Stimulated activated CD4-positive, alpha-beta T cell treated with anti-CD3 and anti-CD28 coated beads, Interleukin-12 subunit alpha, Interleukin-12 subunit beta, amount 100 ng/mL, for 24 hours (primary cell): ENCODE measurements at places on chromosomes 5 and 9.

DNA sequence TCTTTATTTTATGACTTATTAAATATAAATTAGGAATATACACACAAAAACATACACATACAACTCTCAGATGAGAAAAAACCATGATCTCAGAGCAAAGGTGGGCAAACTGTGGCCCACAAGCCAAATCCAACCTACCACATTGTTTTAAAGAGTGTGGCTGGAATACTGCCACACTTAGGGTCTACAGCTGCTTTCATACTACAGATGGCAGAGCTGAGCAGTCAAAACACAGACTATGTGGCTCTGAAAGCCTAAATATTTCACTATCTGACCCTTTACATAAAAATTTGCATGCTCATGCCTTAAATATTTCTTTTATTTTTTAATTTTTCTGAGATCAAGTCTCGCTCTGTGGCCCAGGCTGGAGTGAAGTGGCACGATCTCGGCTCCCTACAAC, 28.3 kb downstream of the LEAP2 start:
- no peak for DNase-seq

DNA sequence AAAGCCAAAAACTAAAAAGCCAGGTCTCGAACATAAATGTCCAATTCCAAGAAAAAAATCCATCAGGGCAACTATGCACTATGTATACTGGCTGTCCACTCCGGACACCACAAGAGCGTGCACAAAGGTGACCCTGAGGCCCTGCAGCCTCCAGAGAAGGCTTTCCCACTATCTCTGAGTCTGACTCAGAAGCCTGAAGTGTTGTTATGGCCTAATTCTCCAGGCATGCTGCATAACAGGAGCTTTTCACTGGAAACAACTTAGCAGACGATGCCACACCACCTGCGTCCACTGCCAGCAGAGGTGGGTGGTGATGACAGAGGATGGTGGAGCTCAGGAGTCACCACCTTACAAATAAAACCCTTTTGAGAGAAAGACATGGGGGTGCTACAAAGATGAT, 63.7 kb downstream of the HABP4 start:
- DNase-seq, result no peak

GRCh38 chr5:14859980-14860379, 11.6 kb downstream of the ANKH start:
- no peak for DNase-seq

DNA sequence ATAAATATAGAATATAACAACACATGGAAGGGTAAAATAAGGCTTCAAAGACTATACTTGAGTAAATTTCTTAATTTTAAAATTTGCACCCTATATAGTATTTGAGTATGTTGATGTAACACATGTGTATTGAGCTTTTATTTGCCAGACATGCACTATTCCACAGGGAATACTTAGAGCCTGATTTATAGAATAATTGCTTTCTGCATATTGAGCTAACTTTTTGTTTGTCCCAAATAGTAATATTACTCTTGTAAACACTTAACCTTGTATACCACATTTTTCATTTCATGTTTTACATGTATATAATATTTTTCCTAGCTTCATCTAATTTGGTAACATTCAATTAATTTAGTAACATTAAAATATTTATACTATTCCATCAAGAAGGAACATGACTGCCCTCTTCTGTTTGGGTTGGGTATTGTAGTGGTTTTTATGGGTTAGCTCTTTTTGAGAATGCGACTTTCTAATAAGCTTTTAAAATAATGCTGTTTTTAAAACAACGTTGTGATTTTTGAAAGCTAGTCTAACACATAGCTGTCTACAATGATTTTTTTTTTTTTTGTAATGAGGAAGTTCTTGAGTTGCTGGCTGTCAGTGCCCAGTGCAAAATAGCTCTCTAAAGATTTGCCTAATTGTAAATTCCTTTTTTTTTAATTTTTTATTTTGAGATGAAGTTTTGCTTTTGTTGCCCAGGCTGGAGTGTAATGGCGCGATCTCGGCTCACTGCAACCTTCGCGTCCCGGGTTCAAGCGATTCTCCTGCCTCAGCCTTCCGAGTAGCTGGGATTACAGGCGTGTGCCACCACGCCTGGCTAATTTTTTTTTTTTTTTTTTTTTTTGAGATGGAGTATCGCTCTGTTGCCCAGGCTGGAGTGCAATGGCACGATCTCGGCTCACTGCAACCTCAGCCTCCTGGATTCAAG, 4.8 kb downstream of the SUB1 start:
- no peak for DNase-seq

- DNase-seq, result no peak
These were observed at the start of gene C9orf152 for GRCh38 chr9:110208031-110208430. TSS of gene C9orf152 (minus strand) at chr9:110208159. CDS start at chr9:110207579, 580 bp downstream.

- DNase-seq, result no peak
These were observed 101.7 kb upstream of the SPOCK1 start for GRCh38 chr5:137600721-137601360.

DNA sequence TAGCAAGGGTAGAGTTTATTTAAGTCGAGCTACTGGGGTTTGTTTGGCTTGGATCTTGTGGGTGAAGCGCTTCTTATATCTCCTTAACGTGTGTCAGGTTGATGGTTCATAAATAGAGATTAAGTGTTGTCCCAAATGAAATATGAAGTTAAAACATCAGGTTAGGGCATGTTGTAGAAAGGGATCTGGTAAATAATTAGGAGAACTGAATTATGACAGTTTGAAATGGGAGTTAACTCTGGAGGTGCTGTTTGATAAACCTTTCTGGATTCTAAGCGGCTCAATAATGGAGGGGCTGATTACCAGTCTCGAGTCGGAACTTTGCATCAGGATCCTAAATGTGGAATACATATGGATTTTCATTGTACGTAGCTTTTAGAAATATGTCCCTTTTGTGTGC, 717.0 kb upstream of the WWC1 start:
- no peak for DNase-seq

DNA sequence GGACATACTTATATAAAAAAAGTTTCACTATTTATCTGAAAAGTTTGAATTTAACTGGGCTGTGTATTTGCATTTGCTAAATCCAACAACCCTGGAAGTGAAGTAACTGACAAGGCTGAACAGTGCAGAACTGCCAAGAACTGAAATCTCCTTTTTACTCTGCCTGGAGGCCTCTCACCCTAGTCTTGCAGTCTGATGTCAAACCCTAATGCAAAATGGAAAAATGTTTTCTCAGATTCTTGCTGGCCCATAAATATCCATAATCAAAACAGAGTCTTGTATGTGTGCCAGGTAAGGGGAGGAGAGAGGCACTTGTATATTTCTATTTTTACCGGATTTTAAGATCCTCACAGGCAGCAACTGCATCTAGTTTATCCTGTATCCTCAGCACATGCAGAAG, 432.7 kb upstream of the KLF4 start:
- no peak for DNase-seq
